GM12864 (cell line): ENCODE measurements at places on chromosomes 12 and 14.

- DNase-seq: no peak
Measured at GRCh38 chr14:64725261-64725815, 21.1 kb downstream of the PLEKHG3 start.

DNA sequence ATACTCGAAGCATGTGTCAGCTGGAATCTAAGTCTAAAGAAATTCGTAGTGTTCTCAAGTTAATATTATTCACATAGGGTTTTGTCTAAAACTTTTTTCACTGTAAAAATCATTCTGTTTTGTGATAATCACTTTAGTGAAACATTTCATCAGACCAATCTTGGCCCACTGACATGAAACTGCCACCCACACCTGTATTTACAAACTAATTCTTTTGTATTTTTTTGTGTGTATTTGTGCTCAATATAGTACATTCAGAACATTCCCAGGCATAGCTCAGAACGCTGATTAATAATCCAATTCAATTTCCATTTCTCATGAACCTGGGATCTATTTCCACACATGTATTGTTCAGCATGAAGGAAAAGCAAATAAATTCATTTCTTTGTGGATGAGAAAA, 191.7 kb downstream of the RASSF9 start:
- DNase-seq: no peak

GRCh38 chr14:101404426-101405170, 156.7 kb upstream of the DIO3 start:
- DNase-seq: no peak

GRCh38 chr12:66848967-66849366, 170.1 kb upstream of the GRIP1 start:
- no peak for DNase-seq

- DNase-seq: no peak
Measured at GRCh38 chr14:59358102-59358501, 107.1 kb downstream of the GPR135 start.

DNA sequence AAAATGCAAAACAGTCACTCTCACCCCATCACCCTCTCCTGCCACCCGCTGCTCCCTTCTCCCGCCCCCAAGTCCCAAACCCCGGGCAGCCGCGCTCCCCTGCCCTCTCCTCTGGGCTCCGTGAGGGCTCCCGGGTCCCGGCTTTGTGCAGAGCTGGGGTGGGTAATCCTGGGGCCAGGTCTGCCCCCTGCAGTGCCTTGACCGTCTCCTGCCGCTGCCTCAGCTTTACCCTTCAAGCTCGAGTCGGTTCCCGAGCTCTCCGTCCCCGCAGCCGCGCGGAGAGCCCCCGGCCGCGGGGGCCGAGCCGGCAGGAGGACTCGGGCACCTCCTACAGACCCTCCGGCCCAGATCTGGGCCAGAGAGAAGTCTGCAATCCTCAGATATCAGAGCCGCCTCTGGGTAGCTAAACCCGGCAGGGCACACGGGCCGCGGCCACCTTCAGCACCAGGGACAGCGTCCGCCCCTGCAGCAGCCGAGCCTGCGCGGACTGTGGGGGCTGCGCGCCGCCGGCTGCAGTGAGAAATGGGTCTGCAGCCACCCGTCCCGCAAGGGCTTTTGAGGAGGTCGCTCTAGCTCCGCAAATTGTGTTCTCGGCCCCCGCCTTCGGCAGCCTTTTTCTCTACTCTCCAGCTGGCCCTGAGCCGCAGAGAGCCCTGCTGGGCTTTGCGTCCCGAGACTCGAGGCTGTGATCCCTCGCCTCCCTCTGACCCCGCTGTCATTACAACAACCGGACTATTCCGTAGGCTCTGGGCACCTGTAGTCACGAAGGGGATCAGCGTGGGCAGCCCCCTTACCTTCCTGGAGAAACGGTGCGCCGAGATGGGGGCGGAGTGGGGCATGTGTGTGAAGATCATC, 1.2 kb downstream of the PRMT8 start:
- DNase-seq: no peak

GRCh38 chr12:43740511-43741100, 18.0 kb downstream of the PUS7L start:
- no peak for DNase-seq

DNA sequence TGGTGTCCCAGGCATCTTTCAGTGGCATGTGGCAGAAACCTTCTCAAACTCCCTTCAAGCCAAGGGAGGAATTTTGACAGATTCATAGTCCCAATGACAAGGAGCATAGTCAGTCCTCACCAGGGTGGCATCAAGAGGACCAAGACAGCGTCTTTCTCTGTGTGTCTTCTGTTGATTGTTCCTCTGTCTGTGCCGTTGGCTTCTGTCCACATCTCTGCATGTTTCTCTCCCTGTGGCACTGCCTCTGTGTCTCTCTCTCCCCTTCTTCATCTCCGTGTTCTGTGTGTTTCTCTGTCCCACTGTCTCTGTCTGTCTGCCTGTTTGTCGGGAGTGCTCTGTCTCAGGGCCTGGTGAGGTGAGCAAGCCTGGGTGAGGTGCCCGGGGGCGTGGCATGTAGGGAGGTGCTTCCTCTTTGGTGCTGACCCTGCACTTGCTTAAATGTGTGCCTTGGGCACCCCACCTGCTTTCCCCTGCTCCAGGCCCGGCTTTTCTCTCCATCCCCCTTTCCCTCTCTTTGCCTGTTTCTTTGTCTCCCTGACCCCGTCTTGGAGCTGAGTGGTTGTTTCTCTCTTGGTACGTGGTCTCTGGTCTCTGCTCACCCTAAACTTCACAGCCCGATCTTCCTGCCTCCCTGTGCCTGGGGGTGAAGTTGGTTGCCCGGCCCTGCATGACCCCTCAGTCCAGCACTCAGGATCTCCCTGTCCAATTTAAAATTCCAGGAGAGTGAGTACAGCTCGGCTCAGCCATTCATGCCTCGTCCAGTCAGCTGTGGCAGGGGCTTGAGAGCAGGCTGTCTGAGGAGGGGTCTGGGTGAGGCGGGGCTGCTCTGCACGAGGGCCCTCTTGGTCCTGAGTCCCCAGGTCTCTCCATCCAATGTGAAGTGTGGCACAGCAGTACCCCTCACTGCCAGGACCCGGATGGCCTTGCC, 28.5 kb downstream of the JDP2 start:
- no peak for DNase-seq
